ENCODE measurements at places on chromosomes 2 and 18.

- no peak for DNase-seq
These were observed 199.4 kb downstream of the AGAP1 start for GRCh38 chr2:235693279-235693678.

DNA sequence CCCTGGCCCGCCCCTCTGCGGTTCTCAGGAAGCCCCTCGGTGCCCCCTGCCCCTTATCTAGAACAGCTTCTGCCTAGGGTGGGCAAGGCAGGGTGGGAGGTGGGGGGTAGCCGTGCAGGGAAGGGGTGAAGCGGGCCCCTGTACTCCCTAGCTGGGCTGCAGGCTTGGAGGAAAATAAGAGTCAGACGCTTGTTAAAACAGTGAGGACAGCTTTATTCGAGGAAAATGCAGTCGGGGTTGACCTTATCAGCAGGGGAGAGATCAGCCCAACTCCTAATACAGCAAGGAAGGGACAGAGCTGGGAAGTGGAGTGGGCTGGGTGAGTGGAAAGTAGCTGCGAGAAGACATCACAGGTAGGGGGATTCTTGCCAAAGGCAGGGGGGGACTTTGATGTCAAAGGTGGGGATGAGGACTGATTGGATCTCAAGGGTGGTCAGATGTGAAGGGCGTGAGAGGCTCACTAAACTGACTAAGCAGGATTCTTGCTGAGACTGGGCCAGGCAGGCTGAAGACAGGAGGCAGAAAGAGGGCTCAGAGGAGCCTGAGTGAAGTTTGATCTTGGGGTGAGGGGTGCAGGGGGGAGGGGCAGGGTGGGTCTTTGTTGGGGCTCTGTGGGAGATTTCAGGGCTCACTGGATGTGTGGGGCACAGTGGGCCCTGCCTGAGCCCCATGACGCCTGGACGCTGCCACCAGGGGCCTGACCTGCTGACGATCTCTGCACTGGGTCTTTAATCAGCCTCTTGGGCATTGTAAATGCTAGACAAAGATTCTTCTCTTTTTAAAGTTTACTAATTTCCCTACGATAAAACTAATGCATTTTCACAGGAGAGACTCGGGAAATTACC, 29.9 kb downstream of the HPCAL1 start:
- peak; percentile 49 for DNase-seq

DNA sequence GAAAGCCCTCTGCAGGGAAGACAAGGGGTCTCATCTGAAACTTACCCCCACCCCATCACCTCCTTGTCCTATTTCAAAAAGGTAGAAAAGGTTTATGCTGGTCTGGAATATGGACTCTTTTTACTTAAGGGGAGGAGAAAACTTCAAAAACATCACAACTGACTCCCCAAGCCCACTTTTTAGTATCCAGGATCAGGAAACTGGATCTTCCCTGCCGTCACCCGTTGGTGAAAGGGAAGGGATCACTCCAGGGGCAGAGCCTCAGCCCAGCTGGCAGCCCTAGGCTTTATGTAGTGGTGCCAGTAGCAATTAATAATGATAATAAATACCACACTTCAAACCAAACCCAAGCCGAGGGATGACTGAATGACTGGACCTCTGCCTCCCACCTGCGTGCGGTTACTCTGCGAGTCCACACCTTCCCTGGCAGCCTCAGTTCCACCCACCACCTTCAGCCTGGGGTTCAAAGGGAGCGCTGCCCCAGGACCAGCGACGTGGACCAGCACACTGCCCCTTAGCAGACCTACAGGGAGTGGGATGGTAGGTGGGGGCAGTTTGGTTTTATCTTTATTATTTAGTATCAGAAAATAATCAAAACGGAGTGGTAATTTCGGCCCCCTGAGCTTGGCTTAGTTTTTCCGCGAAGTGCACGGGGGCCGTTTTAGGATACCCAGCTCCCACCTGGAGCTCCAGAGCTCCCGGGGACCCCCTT, 4.9 kb upstream of the GATA6 start:
- DNase-seq = no peak

- DNase-seq = no peak
These were observed 45.0 kb downstream of the MBP start for GRCh38 chr18:77087393-77088141.

DNA sequence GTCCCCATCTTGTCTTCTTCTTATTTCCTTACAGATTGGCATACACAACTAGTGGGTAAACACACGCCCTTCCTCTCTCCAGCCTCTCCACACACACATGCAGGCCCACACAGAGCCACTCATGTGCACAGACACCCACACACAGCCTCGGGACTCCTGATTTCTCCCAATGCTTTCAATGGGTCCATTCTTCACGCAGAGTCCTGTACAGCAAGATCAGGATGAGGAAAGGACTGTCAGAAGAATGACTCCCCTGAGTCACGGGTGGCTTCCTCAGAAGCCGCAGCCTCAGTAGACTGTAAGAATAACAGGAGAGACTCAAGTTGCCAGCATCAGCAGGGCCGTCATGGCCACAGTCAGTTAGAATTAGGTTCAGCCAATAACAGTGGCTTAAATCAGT, 109.1 kb upstream of the GLI2 start:
- DNase-seq = no peak

DNA sequence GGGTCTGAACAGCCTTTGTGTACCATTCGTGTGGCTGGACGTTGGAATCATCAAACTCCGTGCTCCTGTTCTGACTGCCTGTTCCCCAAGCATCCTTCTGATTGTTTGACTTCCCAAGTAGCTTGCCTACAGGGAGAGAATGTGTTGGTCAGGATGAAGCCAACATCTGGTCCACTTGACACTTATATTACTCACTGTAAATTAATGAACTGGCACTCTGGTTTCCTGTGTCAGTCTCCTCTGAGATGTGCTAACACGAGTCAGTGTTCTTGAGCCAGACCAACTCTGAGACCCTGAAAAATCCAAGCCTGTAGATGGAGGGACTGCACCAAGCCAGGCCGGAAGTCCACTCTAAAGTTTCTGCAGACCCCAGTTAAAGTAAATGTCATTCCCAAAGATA, 440.9 kb downstream of the ZNF516 start:
- no peak for DNase-seq
